Osteocyte (in vitro differentiated cells): ENCODE measurements at places on chromosomes 16 and 17.

GRCh38 chr16:75457485-75458021, 6.9 kb downstream of the TMEM170A start:
- H3K4me1 ChIP-seq, result peaks cover 40% of the 10 kb centered on the region
- no peaks in the 10 kb centered on the region for H3K27me3 ChIP-seq
- H3K36me3 ChIP-seq, result peaks cover 10% of the 10 kb centered on the region
- H3K4me3 ChIP-seq, result no peak overlapping the region
- H3K27ac ChIP-seq, result no peak overlapping the region
- DNase-seq, result no peak

- no peak overlapping the region for H3K27ac ChIP-seq
- DNase-seq, result no peak
- H3K36me3 ChIP-seq, result peaks cover 24% of the 10 kb centered on the region
Observed at GRCh38 chr16:89550421-89551007, 10.0 kb upstream of the RPL13 start.

- no peak overlapping the region for H3K27ac ChIP-seq
- H3K36me3 ChIP-seq, result no peaks in the 10 kb centered on the region
- no peak for DNase-seq
- peaks cover 37% of the 10 kb centered on the region for H3K4me1 ChIP-seq
Observed at GRCh38 chr17:72123530-72124437, 3.0 kb downstream of the SOX9 start.

DNA sequence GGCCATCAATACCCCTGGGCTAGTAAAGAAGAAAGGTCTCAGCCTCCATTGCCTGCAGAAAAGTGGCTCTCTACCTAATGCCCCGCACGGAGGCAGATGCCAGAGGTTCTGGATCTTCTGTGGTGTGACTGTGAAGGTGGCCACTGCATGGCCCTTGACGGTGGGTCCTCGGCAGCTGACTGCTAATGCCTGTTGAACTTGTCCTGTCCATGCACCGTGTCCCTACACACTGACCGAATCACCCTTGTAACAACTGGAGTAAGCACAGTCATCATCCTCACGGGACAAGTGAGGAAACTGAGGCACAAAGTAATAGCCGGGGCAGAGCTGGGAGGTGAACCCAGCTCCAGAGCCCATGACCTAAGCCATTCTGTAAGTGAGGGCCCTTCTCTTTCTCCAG, 48.8 kb downstream of the MYH11 start:
- H3K27ac ChIP-seq, result no peak overlapping the region
- H3K36me3 ChIP-seq, result no peaks in the 10 kb centered on the region
- no peak overlapping the region for H3K4me3 ChIP-seq
- H3K4me1 ChIP-seq, result peaks cover 50% of the 10 kb centered on the region
- no peak for DNase-seq
